Endothelial cell (in vitro differentiated cells): ENCODE measurements at places on chromosomes 12 and 14. TPM values are rescaled to one million over a fixed set of nuclear protein-coding genes. Genes with fewer than 3 reads are reported as not detected.
A peak's percentile ranks its signal among the peaks of the same experiment; 100 is the strongest.

DNA sequence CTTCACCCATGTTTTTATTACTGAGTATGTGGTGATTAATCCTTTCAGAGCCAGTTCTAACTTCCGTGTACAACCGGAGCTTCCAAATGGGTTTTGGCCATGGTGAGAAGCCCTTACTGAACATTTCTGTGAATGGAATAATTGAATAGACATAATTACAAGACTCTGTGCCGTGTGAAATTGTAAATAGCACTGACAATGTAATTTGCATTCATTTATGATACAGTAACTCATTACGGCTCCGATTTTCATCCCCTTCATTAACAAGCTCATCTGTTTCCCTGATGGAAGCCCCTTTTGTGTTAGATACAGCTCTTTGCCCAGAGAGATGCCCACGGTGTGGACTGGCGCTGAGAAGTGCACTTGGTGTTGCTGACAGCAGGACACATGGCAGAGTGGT lies 891.0 kb downstream of the AACS start:
- no peak for DNase-seq

DNA sequence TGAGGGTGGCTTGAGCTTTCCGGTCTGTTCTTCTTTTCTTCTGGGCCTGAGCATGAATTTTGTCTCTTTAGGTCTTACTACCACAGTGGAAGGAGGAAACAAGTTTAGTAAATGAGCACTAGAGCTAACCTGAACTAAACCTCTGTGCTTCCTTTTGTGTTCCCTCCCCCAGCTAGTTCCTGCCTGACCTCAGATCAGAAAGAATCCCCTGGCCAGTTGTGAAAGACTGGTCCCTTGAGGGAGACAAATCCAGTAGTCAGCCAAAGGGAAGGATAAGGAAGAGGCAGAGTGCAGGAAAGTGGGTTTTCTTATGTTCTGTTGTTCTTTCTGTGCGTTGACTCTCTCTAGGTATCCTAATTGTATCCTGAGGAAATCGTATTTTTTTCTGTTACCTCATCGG lies 17.5 kb downstream of the ZNF664 start:
- DNase-seq, result peak; percentile 23

- DNase-seq, result no peak
Measured at GRCh38 chr12:44837114-44837755, 38.9 kb downstream of the NELL2 start.

DNA sequence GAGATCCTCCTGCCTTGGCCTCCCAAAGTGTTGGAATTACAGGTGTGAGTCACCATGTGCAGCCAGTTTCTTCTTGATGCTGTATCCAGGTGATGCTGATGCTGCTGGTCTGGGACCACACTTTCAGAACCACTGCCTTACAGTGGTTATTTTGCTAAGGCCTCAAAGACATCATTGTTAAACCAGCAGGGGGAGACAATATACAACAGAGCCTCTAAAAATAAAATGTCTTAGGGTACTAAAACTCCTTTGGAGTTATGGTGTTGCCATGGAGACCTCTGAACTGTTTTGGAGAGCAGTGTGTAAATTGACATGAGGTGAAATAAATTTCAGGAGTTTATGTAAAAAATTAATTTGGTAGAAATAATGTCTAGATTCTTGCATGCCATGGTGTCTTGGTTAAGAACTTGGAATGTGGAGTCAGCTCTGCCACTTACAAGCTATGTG lies 1.1 kb upstream of the ARG2 start:
- DNase-seq, result peak; percentile 17

GRCh38 chr12:6233121-6233971 lies 33.1 kb downstream of the CD9 start:
- no peak for DNase-seq

- DNase-seq, result no peak
Measured at GRCh38 chr14:104102282-104102914, 16.9 kb downstream of the ASPG start.

DNA sequence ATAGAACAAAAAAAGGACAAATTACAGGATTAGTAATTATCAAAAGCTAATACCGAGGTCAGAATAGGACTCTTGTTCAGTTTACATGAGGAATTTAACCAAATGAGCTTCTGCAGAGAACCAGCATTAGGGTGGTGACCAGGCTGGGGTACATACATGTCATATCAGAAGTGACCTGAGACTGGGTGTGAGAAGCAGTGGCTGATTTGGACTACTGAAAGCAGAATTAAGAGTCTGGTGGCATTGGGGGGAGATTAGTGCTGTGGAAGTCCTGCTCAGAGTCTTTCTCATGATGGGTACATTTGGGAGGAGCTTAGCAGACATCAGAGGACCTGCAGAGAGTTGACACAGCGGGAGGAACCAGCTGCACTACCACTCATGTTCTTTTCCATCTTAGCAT lies 21.7 kb downstream of the TRAF3 start:
- DNase-seq, result no peak

GRCh38 chr12:1650978-1651361 lies 21.9 kb downstream of the WNT5B start:
- DNase-seq, result no peak

DNA sequence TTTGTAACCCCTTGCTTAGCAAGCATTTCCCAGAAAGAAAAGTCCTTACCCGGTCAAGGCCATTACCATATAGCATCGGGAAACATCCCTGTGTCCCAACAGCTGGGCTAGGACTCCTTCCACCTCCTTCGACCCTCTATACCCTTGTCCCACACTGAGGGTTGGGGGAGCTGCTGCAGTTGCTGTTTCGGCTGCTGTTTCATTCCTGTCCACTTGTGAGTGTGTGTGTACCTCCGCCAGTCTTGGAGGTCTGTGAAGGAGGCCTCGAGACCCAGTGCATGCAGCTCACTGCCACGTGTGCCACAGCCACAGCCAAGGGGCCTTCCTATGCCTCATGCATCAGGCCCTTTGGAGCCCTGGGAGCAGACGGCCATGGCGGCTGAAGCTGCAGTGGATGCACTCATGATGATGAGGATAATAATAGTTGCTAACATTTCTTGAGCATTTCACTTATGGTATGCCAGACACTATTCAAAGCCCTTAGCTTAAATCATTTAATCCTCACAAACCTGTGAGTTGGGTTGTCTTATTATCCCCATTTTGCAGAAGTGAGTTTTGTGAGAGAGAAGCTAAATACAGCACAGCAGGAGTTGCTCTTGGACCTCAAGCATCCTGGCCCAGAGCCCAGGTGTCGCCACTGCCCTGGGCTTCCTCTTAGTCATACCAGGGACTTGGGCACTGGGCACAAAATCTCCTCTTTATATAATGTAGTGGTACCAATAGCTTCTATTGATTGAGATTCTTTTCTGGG lies 156.5 kb downstream of the PRKCH start:
- DNase-seq, result no peak

- no peak for DNase-seq
Measured at GRCh38 chr14:96088074-96088473, 48.9 kb downstream of the C14orf132 start.

GRCh38 chr14:96627386-96627785 lies 125.2 kb downstream of the PAPOLA start:
- no peak for DNase-seq

DNA sequence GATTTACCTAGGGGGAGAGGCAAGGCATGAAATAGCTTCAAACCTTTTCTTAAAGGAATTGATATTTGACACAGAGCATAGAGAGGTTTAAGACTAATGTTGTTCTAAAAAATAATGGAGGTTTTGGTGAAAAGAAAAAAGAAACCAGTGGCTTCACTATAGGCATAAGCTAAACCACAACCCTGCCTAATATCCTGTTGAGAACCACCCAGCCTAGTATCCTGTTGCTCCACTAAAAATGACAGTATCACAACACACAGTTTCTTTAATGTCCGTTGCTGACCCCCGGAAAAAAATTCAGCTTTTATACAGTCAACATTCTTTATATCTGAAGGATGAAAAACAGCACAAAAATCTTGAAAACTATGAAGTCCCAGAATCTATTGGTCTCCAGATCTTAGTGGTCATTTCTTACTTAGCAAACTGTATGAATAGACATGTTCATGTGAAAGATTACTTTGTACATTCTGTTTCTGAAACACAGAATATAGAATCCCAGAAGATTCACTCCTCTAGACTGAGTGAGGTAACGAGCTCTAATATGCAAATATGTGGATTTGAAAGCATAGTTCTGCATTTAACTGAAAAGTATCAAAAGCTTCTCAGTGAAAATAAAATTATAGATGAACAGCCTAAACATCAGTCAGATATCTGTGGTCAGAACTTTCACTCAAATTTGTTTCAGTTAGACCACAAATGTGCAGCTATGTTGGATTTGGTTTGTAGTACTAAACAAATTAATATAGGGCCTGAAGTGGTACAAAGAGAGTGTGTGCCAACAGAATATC lies 40.5 kb downstream of the GALC start:
- no peak for DNase-seq

DNA sequence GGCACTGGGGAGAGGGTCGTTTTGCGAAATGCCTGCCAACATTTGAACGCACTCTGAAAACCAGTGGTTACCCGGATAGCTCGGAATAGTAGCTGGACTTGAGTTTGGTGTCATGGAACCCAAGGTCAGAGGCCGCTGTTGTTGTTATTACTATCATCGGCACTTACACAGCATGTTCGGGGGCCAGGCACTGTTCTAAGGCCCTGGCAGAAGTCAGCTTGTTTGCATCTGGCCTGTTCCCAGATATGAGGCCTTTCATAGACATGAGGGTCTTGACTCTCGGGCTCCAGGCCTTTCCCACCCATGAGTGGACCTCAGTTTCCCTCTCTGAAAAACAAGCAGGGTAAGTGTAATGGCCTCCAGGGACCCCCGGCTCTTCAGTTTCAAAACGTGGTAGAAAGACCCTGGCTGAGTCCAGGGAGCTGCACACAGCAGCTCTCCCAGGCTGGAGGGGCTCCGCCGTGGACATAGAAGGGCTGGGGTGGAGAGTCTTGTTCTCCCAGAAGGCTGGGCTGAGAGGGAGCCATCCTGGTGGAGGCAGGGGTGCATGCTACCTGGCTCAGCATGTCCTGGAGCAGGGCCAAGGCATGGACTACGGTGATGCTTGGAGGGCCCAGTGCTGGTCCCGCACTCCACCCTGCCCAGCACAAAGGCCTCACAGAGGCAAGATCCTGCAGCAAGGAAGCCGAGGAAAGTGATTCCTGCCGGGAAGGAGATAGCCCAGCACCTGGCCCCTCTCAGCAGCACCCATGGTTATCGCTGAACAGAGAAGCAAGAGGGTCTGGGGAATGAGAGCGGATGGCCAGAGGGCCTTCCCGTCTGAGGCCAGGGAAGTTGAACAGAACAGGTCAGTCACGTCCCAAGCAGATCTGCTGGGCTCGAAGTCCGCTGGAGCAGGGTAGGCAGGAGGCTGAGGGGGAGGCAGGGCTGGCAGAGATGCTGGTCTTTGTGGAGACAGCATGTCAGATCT lies 63.5 kb upstream of the C14orf180 start:
- no peak for DNase-seq

DNA sequence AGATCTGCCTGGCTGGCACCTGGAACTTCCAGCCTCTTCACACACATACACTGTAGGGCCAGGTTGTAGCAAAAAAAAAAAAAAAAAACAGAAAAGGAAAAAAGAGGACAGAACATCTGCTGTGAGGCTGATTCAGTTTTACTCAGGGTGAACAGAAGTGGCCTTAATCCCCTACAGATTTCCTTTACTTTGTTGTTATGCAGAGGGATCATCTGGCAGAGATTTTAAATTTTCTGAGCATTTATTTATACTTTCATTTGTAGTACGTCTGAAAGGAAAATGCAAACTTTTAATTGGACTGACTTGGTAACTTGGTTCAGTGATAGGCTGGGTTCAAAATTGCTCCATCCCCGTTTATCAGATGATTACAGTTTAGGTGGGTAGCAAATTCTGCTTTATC lies 50.8 kb upstream of the PRICKLE1 start:
- DNase-seq, result no peak

GRCh38 chr12:112927475-112927874 lies 10.8 kb upstream of the OAS3 start:
- DNase-seq, result no peak

DNA sequence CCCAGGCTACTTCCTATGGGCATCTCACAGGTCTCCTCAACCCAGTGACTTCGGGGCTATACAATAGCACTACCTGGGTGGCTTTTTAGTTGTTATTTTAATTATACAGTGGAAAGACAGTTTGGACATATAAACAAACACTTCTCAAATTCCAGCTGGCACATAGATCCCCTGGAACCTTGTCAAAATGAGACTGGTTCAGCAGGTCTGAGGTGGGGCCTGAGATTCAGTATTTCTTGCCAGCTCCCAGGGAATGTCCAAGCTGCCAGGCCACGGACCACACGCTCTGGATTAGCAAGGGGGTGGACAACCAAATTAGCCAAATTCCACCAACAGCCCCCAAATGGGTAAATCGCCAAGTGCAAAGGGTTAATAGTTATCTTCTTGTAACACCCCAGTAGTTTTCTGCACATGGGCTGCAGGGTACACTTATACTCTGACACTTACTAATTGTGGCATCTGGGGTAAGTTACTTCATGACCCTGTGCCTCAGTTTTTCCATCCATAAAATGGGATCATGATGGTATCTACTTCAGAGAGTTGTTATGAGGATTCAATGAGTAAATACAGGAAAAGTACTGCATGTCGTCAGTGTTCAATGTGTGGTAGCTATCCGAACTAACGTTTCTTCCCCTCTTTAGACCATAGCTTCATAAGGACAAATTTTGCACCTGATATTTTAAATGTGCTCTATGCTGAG lies 789.4 kb upstream of the TBX3 start:
- DNase-seq, result no peak

- DNase-seq, result no peak
Measured at GRCh38 chr12:95621725-95622124, 70.4 kb upstream of the USP44 start.

GRCh38 chr12:27284021-27284420 lies 39.9 kb downstream of the STK38L start:
- no peak for DNase-seq

Gene ESRRB
- 0.08 TPM for total RNA-seq

Gene MMP19
- total RNA-seq, result 0.15 TPM

Gene LRP1-AS
- total RNA-seq, result 0.46 TPM

Gene SLCO1B1
- not detected for total RNA-seq

Gene RAB15
- total RNA-seq, result 20.9 TPM

Gene KCNJ8
- 0.23 TPM for total RNA-seq

Gene RAPGEF3
- total RNA-seq, result 81.5 TPM
